GM13977 (cell line): ENCODE measurements at places on chromosomes 5 and 9.

GRCh38 chr9:107868186-107868585 is 378.6 kb upstream of the KLF4 start:
- no peak for DNase-seq

GRCh38 chr5:39226558-39226957 is 7.2 kb upstream of the FYB1 start:
- DNase-seq: no peak

DNA sequence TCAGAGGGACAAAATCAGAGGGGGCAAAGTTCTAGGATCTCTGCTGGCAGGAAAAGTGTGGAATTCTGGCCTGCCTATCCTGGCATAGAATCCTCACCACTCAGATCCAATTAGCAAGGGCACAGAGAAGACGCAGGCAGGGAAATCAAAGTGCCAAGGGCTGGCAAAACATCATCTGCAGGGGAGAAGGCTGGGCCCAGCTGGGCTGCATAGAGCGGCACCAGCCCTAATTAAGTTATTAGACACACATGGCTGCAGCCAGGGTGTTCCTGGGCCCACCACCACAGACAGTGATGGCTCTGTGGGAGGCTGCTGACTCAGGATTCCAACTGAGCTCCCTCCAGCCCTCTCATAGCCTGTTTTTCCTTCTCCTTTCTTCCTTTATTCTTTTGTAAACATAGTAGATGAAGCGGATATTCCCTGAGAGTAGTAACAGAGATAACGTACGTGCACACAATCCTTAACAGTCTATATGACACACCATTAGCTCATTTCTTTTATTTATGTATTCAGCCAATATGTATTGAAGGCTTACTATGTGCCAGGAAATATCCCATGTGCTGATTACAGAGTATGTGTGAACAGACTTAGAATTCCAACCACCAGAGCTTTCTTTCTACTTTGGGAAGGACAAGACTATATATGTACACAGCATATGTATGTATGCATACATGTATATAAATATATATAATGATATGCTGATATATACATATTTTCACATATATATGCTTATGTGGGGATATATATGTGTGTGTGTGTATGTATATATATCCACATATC is 236.1 kb downstream of the ASTN2 start:
- no peak for DNase-seq

DNA sequence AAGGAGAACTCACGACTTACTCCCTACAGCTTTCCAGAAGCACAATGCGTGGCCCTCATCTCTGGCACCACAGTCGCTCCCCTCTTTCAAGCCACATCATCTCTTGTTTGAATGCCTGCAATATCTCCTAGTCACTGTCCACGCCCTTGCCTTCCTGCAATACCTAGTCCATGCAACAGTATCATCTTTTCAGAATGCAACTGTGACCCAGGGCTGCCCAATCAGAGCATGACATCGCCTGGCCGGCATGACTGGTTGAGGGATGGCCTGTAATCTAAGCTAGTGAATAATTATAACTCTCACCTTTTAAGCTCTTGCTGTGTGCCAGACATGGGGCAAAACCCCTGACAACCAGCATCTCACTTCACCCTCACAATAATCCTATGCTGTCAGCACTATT is 52.5 kb upstream of the CPEB4 start:
- no peak for DNase-seq

GRCh38 chr5:158422653-158423515 is 563.9 kb upstream of the CLINT1 start:
- DNase-seq: no peak

- no peak for DNase-seq
These were observed 105.1 kb downstream of the LURAP1L start for GRCh38 chr9:12879961-12880360.

GRCh38 chr5:14250084-14250695 is 107.0 kb downstream of the TRIO start:
- no peak for DNase-seq

GRCh38 chr5:170408226-170408625 is 19.1 kb upstream of the KCNMB1 start:
- no peak for DNase-seq

- DNase-seq: no peak
These were observed 99.3 kb downstream of the SLC24A2 start for GRCh38 chr9:19689328-19690101.

GRCh38 chr5:87327998-87328397 is 60.3 kb downstream of the RASA1 start:
- no peak for DNase-seq

DNA sequence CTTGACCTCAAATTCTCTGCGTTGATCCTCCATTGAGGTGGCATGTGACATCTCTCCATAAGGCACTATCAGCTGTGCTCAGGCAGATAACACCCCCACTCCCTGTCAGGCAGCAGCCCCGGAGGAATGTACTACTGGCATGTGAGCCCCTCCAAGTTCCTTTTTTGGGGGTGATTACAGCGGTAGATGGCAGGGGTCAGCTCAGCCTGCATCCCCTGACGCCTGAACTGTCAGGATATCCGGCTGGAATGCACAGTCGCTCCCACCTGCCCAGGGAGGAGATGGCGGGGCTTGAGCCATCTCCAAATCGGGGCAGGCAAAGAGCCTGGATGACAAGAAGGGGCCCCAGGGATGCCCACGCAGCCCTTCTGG is 40.8 kb downstream of the FAM78A start:
- DNase-seq: no peak

- DNase-seq: no peak
These were observed 98.1 kb downstream of the KDM4C start for GRCh38 chr9:6855860-6856259.

GRCh38 chr5:53326424-53327153 is 153.8 kb upstream of the FST start:
- DNase-seq: no peak

- DNase-seq: no peak
These were observed 18.9 kb downstream of the MUSK start for GRCh38 chr9:110687497-110687896.

- no peak for DNase-seq
These were observed 250.8 kb upstream of the FBXL7 start for GRCh38 chr5:15249152-15249551.

DNA sequence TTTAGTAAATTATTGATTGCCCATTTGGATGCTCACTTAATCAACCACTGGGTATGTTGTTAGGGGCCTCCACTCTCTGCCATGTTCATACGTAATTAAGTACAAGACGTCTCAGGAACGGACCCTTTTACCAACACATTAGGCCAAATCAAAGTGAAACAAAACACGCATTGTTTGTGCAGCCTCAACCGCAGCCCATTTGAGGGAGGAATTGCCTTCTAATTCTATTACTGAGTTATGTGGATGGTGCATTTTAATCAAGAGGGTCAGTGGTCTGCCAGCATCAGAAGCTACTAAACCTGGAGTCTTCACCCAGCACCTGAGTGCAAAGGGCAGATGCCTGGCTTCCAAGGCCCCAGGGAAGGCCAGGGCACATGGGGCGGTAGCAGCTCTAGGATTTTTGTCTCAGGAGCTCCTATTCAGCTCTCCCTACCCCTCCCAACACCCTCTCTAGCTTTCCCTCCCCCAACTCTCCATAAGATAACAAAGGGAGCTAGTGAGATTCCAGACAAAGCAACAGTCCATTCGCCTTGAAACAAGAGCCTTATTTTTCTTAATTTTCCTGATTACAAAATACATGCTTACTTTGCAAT is 7.9 kb upstream of the MED27 start:
- DNase-seq: no peak

- DNase-seq: no peak
These were observed 182.0 kb downstream of the CCDC192 start for GRCh38 chr5:127885176-127885575.

- no peak for DNase-seq
These were observed 6.9 kb upstream of the WDR5 start for GRCh38 chr9:134128727-134129679.

GRCh38 chr9:121285835-121286687 is 18.1 kb downstream of the GSN start:
- DNase-seq: no peak

DNA sequence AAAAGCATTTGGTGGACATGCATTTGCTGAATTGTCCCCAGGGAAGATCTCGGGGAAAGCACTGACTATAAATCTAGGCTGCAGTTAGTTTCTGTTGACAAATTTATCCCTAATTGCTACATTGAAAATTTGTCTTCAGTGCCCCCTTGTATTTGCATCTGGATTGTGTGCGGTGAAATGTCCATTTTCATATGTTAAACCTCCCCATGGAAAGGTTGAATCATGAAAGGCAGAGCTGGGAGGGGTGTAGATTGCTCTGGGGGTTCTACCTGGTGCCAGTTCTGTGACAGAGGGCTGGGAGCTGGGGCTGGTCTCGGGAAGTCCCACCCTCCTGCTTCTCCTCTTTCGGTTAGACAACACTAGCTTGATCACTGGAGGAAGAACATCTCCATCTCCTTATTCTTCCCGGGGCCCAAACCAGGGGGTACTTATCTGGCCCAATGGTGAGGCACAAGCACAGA is 101.9 kb downstream of the GADD45G start:
- no peak for DNase-seq

DNA sequence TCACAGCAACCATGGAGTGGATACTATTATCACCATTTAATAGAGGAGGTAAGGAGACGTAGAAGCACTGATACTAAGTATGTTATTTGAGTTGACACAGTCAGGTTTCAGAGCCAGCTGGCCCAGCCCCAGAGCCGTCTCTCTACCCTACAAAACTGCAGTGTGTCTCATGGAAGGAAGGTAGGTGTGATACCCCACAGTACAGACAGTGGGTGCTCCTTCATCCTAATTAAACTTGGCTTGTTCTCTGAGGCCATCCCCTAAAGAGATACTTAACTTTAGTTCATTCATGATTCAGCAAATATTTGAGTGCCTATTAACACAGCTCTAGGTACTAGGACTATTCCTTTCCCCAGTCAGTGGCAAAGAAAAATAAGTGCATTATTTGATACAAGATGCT is 22.6 kb downstream of the PIP5K1B start:
- no peak for DNase-seq

- no peak for DNase-seq
These were observed 173.5 kb upstream of the NREP start for GRCh38 chr5:111930449-111930848.

DNA sequence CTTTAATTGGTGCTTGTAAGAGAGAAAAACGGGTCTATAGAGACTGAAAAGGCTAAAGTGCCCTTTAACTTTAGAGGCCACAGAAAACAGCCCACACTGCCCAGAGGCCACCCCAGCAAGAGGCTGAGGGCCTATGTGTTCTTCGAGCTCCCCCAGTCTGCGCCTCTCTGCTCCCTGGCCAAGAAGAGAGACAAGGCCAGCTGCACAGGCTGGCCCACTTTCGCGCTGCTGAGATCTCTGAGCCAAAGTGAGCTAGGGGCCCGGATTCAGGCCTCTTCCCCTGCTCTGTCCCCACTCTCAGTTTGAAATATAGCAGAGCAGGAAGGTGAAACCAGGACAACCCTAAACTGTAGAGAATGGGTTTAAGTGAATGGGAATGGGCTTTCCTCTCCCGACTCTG is 132.0 kb upstream of the TRIM32 start:
- DNase-seq: no peak

GRCh38 chr9:89096807-89097206 is 81.8 kb downstream of the SHC3 start:
- DNase-seq: no peak

GRCh38 chr9:18480662-18481093 is 6.7 kb downstream of the ADAMTSL1 start:
- DNase-seq: no peak

DNA sequence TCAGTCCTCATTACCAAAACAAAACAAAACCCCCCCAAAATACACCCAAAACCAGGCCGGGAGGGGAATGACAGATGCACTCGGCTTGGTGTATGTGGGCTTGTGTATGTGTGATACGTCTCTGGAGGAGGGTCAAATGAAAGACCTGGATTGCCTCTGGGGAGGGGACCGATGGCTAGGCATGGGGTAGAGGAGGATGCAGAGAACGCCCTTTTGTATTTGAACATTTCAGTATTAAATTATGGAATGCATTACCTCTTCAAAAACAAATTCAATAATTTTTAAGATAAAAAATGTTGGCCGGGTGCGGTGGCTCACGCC is 61.4 kb downstream of the LMX1B start:
- DNase-seq: no peak

GRCh38 chr9:89815903-89816573 is 211.2 kb downstream of the GADD45G start:
- DNase-seq: peak; percentile 86

DNA sequence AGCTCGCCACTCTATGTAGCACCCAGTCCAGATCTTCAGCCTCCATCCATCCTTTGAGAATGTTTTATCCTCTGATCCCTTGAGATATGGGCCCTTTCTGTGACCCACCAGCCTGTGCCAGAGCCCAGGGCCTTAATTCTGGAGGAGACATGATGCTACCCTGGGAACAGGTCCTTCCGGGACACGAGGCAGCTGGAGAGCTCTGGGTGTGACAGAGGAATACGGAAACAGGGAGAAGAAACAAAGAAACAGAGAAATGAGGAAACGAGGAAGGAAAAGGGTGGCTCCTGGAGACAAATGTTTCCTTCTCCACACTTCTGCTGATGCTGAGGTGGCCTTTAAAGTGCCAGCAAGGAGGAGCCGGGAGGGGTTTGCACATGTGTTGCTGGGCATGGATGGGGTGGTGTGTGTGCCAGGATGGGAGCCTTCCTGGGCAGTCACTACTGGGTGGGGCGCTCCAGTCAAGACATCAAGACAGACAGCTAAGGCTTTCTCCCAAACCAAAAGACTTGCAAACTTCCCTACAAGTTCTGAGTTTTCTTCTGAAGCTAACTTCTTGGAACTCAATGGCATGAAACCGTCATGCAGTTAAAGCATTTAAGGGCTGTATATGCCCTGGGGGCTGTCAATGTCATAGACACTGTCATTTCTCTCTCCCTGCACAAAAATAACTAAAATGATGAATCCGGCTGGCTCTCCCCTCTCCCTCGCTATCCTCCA is 22.8 kb upstream of the MARCHF6 start:
- DNase-seq: no peak

GRCh38 chr9:75372499-75373268 is 284.4 kb downstream of the OSTF1 start:
- DNase-seq: no peak

- DNase-seq: no peak
These were observed 68.5 kb upstream of the SLC25A51 start for GRCh38 chr9:37972351-37972848.

DNA sequence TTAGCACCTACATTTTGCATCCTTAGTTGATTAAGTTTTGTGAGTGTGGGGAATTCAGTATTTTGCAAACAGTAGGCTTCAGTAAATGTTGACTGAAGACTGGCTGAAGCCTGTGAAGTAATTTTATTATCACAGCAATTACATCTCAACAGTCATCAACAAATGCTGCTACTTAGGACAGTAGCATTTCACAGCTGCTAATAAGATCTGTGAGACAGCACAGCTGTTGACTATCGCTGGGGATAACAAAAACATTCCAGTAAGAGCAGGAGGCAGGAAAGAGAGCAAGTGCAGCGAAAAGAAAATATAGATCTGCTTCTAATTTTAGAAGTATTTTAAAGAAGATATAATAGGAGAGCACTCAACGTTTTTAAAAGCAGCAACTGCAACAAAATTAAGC is 117.3 kb upstream of the FGF10 start:
- no peak for DNase-seq

- DNase-seq: no peak
These were observed 102.0 kb downstream of the LPAR1 start for GRCh38 chr9:110936237-110936636.

GRCh38 chr5:32421075-32421474 is 23.5 kb downstream of the ZFR start:
- DNase-seq: peak; percentile 52

GRCh38 chr9:91341258-91341746 is 20.4 kb downstream of the AUH start:
- DNase-seq: no peak

GRCh38 chr5:38719916-38720315 is 125.9 kb upstream of the OSMR start:
- DNase-seq: no peak

- no peak for DNase-seq
These were observed 41.2 kb downstream of the NSG2 start for GRCh38 chr5:174086751-174087150.
